Hippocampal formation (tissue), 2 donors: ENCODE measurements at places on chromosomes 12 and 14.

DNA sequence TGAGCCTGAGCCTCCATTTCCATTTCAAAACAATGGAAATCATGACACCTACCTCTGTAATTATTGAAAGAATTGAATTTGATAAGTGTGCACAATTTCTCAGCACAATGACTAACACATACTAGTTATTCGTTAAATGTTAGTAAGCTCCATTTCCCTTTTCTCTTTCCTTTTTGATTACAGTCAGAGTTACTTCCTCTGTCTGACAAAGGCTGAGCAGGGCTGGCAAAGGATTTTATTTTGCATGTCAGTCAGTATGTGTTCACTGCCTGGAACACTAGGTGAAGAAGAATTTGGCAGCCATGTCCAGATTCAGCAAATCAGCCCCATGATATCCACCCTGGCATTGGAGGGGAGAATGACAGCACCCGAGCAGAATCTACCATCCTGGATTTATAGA lies 12.2 kb upstream of the RHOJ start:
- DNase-seq, result no peak

DNA sequence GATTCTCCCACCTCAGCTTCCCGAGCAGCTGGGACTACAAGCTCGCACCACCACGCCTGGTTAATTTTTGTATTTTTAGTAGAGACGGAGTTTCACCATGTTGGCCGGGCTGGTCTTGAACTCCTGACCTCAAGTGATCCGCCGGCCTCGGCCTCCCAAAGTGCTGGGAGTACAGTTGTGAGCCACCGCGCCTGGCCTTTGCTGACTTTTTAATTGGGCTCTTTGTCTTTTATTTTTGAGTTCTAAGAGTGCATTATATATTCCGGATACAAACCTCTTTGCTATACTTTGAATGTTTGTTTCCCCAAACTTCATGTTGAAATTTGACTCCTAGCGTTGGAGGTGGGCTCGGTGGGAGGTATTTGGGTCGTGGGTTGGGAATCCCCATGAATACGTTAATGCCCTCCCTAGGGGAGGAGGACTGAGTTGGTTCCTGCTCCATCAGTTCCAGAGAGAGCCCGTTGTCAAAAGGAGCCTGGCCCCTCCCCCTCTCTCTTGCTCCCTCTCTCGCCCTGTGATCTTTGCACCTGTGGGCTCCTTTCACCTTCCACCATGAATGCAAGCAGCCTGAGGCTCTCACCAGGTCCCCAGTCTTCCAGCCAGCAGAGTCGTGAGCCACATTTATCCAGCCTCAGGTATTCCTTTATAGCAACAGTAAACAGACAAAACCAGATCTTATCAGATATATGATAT lies 103.2 kb upstream of the EVL start:
- no peak for DNase-seq

DNA sequence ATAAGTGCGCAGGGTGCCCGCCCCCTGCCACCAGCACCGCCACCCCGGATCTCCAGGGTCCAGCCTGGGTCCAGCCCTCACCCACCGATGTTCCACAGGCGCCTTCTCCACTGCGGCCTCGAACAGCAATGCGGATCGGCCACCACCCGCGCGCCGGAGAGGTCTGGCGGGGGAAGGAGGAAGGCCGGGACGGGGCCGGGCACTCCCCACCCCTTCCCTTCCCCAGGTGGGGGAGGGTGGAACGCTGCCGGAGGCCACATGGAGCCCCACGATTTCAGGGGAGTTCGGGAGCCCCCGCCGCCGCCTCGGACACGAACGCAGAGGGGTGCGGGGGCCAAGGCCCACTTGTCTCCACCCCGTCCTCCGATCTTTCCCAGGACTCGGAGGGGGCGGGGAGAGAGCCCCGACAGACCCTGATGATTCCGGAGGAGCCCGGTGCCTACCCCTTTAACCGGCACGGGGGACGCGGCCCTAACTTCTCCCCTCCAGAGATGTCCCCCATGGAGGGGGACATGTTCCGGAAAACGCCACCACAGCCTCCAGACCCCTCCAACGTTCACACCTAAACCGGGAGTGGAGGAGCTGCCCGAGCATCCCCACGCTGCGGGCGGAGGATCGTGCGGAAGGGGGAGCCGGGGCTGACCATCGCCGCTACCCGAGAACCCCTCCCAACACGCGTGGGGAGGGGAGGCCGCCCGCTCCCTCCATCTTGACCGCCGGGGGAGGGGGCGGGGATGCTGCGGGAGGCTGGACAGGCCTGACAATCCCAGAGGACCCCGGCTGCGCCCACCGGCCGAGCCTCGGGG lies 1.1 kb downstream of the ATXN2 start:
- peak; percentile 48 for DNase-seq

GRCh38 chr12:101832030-101832429 lies 1.3 kb upstream of the GNPTAB start:
- DNase-seq, result no peak

DNA sequence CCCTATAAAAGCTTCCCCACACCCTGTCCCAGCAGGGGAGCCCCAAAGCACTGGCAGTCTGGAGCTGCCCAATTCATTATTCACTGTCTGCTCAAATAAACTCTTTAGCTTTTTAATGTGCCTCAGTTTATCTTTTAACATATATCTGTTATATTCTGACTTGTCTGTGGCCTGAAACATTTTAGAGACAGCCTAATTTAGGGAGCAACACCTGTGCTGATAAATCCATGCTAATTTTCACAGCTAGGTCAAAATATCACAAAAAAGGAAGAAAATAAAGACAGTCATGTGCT lies 32.9 kb downstream of the TMTC1 start:
- DNase-seq, result no peak

DNA sequence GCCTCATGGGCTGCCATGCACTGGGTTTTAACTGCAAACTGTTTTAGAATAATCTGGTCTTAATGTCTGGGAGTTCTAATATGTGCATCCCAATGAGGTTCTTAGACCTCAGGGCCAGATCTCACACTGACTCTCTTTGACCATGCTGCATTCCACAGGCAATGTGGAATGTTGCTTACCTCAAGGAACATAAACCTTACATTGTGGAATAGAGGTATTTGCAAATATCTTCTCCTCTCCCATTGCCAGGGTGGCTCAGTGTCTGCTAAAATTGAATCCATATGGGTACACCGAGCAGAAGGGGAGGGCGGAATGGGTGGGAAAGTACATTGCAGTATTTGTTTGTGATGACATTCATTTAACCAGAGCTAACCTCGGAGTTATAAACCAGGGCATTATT lies 78.6 kb downstream of the CHST11 start:
- no peak for DNase-seq

DNA sequence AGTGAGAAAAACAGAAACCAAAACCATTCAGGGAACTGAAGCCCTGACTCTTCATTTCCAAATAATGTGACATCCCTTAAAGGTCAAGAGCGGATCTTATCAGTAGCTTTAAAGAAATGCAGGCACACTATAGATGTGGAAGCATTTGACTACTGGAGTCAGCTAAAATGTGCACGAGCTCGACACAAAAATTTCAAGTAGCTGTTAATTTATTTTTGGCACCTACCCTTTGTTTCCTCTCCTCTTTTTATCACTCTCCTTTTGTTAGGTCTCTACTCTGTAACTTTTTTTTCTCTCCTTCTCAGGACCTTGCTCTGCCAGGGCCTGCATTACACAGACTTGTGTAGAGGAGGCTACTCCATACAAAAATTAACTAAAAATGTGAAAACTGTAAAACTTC lies 58.3 kb downstream of the FGD6 start:
- no peak for DNase-seq
